ENCODE measurements at places on chromosomes 13 and 19.

GRCh38 chr19:50292216-50292827, 36.9 kb downstream of the KCNC3 start:
- DNase-seq = no peak

DNA sequence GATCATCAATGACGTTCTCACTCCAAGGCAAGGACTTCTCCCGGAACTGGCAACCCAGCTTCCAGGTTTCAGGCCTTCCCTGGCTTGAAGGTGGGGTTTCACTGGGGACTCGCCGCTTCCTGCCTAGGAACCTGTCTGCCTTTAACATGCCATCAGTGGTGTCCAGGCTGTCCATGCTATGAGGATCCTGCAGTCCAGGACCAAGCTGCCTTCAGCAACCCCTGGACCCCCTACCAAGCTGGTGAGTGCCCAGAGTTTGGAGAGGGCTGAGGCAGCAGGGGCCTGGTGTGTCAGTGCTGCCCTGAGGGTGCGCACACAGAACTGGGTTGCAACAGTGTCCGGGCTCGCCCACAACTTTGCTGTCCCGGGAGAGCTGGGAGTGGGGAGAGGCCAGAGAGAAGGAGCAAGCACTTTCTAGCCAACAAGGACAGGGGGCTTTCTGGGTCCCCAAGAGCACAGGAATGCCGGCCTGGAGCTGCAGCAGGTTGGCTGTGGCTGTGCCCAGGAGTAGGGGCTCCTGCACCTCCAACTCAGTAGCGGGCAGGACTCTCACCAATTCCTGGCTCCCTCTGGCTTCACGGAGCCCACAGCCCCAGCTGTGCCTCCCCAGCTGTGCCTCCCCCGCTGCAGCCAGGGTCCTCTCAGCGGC, 1563.2 kb upstream of the MIR17HG start:
- DNase-seq = no peak

DNA sequence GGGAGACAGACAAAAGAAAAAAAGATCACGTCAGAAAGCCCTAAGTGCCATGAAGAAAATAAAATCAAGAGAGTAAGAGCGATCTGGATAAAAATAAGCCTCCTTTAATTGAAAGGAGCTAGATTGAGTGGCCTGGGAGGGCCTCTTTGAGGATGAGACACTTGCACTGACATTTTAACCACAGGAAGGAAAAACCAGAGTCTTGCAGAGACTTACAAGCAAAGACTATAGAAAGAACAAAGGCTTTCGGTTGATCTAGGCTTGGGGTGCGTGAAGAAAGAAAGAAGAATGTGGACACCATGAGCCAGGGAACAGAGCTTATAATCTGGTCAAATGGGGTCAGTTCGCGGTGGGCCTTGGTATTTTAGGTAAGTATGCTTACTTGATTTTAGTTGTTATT, 342.7 kb downstream of the COG6 start:
- DNase-seq = no peak

DNA sequence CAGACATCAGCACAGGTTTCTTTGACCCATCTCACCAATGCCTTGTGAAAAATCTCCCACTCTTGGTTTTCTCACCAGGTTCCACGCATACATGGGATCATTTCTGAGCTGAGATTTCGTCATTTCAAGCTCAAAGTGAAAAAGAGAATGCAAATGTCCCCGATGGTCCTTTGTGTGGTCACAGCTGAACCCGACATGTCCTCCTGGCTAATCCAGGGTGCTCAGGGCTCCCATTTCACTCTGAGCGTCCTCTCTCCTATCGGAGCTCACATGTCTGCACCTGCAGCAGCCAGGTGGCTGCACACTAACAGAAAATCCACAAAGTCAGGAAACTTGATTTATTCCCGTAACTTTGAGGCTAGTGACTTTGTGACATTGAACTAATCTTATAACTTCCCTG, 9.3 kb upstream of the CEACAM3 start:
- DNase-seq = no peak

- DNase-seq = no peak
These were observed 11.6 kb upstream of the SAMD1 start for GRCh38 chr19:14102102-14102696.

DNA sequence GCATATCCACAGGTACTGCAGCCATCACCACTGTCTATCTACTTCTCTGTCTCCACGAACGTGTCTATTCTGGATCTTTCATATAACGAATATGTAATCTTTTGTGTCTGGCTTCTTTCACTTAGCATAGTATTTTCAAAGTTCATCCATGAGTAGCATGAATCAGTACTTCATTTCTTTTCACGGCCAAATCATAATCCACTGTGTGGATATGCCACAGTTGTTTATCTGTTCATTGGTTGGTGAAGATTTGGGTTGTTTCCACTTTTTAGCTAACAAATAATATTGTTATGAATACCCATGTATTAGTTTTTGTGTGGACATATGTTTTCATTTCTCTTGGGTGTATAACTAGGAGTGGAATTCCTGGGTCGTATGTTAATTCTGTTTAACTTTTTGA, 14.4 kb downstream of the RGCC start:
- DNase-seq = no peak

DNA sequence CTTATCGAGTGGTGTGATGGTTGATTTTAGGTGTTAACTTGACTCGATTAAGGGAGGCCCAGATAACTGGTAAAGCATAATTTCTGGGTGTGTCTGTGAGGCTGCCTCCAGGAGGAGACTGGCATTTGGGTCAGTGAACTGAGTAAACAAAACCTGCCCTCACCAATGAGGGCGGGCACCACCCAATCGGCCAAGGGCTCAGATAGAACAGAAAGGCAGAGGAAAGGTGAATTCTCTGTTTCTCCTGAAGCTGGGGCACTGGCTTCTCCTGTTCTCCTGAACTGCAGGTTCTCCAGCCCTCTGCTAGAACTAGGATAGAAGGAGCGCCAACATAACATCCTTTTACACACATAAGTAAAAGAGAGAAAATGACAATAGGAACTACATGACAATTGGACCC, 35.1 kb downstream of the ESD start:
- DNase-seq = no peak

- peak; percentile 65 for DNase-seq
These were observed 9.1 kb upstream of the LILRB5 start for GRCh38 chr19:54266133-54266532.

DNA sequence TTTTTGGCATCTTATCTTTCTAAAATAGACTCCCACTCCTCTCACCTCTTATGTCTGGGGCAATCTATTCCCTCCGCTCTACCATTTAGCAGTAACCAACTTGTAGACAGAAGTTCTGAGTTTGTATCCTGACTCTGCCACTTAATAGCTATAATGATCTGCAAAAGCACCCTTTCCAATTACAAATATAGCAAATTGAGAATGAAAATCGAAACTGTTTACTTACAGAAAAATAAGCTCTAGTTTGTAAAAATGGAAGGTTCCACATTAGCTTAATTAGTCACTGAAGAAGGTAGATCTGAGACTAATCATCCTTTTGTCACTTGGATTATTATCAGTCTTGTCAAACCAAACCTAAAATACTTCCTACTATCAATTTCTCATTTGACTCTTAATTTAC, 409.3 kb downstream of the DIAPH3 start:
- no peak for DNase-seq

DNA sequence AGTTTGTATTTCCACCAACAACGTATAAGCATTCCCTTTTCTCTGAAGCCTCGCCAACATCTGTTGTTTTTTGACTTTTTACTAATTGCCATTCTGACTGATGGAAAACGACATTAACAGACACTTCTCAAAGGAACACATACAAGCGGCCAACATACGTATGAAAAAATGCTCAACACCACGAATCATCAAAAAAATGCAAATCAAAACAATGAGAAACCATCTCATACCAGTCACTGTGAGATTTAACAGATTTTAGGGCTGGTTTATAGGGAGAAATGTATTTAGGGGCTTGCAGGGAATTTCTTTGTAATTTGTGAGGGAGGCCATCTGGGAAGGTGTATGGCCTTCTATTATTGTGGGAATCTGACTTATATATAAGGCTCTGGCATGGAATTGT, 2.8 kb upstream of the DZIP1 start:
- DNase-seq = no peak

GRCh38 chr19:50413096-50413495, 5.6 kb upstream of the SPIB start:
- DNase-seq = no peak

- DNase-seq = no peak
These were observed 8.1 kb upstream of the PIK3R2 start for GRCh38 chr19:18144906-18145305.

DNA sequence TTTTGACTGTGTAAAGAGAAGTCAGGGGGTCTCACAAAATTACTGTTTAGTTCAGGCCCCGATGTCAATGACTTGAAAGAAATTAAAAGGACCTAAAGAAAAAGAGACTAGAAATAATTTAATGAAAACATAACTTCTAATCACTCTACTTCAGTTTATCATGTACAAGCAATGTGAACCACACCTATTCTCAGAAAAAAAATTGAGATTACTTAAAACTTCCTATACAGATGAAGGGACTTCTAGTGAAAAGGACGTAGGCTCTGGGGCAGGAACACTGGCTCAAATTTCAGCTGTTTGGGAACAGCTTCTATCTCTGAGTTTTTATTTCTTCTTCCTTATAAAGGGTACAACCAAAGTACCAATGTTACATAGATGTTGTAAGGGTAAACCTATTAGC, 38.0 kb downstream of the TPT1 start:
- DNase-seq = no peak

- peak; percentile 65 for DNase-seq
These were observed 41.4 kb downstream of the LYL1 start for GRCh38 chr19:13060964-13061927.

DNA sequence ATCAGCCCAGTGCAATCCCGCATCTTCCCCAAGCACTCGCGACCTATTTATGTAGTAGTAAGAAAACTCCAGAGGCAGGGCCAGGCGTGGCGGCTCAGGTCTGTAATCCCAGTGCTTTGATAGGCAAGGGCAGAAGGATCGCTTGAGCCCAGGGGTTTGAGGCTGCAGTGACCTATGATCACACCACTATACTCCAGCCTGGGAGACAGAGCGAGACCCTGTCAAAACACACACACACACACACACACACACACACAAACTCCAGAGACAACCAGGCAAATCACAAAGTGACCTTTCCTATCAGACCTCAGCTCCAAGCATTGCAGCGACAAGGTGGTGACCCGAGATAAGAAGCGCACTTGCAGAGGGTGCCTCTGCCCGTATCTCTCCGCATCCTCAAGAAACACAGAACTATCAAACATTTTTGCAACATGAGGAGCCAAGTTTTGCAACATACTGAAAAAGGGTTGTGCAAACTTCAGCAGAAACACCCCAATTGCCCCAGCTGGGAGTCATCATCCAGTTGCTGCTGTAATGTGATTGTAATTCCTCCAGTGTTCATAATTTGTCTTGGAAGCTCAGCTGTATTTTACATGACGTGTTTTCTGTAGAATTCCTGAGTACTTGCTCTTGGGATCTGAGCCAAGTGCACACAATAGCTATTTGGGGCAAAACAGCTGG, 8.7 kb upstream of the KLF2 start:
- peak; percentile 99 for DNase-seq

DNA sequence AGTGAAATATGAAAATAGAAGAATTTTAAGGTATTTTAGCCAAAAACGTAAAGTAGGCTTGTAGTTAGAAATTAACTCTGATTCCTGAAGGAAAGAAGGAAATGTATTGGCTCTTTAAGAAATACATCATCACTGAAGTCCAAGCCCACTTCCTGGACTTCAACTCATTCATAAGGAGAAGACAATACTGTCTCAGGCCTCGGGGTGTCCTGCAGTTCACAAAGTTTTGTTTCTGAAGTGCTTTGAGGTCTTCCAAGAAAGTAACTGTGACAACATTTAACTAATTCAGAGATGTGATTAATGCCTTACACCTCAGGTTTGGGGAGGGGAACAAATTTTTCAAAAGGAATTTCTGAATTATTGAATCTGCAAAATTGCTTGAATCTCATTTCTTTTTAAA, 65.8 kb upstream of the STARD13 start:
- peak; percentile 81 for DNase-seq

- peak; percentile 87 for DNase-seq
These were observed 15.1 kb downstream of the CCDC97 start for GRCh38 chr19:41324921-41325639.
